ENCODE measurements at places on chromosomes 1 and 21.
A peak's percentile ranks its signal among the peaks of the same experiment; 100 is the strongest.

DNA sequence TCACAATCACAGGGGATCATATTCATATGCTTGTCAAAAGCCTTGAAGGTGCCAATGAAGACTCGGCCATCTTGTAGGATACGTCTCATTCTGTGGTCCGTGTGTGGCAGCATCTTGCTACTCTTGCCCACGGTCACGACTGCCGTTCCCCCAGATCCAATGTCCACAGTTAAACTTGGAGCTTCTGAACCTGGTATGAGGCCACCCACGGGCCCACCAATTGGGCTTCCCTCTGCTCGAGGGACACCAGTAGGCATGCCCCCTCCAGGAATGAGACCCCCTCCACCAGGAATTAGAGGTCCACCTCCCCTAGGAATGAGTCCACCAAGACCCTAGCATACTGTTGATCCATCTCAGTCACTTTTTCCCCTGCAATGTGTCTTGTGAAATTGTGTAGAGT, 39.6 kb downstream of the MORN1 start:
- no peak for DNase-seq

DNA sequence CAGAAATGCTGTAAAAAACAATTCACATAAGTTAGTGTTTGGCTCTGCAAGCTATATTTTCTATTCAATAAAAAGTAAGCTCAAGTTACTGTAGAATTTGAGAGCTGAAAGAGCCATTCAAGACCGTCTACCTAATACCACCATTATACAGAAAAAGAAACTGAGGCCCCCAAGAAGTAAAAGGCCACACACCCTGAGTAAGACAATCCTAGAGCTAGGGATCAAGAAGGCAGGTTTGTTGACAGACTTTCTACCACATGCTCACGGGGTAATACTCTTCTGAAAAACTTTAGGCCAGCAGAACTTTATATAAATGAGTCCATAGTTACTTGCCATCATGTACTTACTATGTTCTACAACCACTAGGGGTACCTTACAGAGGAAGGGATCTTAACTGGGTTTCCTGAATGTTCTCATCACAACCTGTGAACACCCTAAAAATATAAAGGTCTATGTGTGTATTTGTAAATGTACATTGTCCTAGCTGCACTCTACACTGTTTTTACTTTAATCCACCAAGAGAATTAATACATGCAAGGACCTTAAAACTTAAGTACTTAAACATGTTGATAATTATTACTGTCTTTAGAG, 2.7 kb downstream of the PSMG1 start:
- no peak for DNase-seq

DNA sequence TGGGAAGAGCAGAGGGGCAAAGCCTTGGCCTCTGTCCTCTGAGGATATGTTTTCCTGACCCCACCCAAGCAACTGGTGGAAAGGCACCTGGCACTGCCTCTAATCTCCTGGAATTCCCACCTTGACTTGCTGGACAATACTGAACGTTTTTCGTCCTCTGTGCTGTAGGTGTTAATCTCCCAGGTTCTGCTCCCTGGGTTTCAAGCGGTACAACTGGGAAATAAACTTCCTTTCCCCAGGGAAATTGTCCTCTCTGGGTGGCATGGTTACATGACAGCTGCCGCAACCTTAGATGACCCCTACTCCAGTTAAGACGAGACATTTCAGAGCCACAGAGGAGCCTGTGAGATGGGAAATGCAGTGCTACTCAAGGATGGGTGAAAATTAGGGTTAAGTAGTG, 57.3 kb upstream of the BCAR3 start:
- DNase-seq = no peak

- DNase-seq = peak; percentile 50
These were observed 2.0 kb upstream of the C1orf174 start for GRCh38 chr1:3902111-3902511.

DNA sequence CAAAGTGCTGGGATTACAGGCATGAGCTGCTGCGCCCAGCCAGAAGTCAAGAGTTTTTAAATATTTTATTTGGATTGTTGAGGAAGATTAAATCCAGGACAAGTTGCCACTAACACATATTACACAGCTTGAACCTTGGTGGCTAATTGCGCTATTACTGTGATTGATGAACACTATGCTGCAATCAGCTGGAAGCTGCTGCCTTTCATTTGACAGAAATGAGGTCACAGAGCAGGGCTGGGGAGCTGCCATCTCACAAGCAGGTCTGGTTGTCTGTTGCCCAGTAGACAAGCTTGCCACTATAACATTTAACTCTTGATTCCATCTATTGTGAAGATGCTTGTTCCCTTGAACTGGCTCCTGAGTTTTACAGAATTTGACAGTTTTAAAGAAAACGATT, 37.4 kb upstream of the NRDC start:
- DNase-seq = no peak

GRCh38 chr1:204660509-204660908, 25.0 kb downstream of the LRRN2 start:
- no peak for DNase-seq

DNA sequence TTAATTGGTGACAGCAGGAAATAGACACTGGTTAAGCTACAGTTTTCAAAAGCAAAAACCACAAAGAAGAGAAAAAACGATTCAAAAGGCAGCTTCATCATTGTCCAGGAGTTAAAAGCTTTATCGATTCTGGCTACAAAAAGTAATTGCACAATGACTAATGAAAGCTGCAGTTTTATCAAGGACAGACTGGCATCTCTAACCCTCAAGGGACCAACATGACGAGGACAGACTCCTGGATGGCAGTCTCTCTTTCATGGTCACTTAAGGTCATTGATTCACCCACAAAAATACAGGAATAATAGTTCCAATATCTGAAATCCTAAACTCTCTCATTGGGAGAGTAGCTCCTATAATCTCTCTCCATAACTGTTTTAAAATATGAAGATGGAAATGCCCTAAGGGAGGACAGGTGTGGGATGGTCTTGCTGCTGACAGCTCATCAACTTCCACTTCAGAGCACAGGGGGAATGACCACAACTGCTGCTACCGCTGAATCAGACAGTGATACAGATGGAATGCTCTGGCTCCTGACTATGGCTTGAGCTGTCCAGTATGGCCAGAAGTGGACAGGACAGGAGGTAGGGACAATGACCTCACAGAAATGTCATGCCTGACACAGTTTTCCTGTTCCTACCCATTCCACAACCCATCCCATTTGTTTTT, 17.4 kb upstream of the CPLANE2 start:
- DNase-seq = no peak

- no peak for DNase-seq
These were observed 92.3 kb upstream of the ESRRG start for GRCh38 chr1:216815260-216816131.

DNA sequence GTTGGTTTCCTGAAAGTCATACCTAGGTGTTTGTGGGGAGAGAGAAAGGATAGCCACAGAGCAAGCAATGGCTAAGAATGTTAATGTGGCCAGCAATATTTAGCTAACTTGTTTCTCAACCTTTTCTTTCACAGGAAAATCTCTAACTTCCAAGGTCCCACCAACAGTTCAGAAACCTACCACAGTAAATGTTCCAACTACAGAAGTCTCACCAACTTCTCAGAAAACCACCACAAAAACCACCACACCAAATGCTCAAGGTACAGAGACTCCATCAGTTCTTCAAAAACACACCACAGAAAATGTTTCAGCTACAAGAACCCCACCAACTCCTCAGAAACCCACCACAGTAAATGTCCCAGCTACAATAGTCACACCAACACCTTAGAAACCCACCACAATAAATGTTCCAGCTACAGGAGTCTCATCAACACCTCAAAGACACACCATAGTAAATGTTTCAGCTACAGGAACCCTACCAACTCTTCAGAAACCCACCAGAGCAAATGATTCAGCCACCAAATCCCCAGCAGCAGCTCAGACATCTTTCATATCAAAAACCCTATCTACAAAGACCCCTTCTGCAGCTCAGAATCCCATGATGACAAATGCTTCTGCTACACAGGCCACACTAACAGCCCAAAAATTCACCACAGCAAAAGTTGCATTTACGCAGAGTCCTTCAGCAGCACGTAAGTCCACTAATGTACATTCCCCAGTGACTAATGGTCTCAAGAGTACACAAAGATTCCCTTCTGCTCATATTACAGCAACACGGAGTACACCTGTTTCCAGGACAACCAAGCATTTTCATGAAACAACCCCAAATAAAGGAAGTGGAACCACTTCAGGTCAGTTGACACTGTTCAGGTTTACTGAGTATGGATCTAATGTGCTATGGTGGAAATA, 15.3 kb downstream of the CD55 start:
- peak; percentile 74 for DNase-seq
